ENCODE measurements at places on chromosomes 2 and 18. TPM values are rescaled to one million over a fixed set of nuclear protein-coding genes. Genes with fewer than 3 reads are reported as not detected.
A peak's percentile ranks its signal among the peaks of the same experiment; 100 is the strongest.

DNA sequence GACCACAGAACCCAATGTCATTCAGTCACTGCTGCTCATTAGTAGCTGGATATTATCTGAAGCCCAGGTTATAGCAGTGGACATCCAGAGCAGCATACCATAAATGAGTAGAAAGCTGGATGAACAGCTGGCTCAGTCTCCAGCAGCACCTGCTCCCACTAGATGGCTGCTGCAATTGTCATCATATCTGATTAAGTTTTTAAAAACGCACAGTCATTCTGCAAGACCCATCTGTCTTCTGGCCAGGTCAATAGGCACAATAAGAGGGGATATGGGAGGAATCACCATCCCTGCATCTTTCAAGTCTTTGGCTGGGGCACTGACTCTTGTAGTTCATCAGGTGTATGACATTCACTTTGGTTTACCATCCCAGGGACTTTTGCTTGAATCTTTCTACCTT lies 55.1 kb upstream of the XDH start:
- H3K36me3 ChIP-seq, result no peaks in the 10 kb centered on the region
- H3K4me1 ChIP-seq, result no peaks in the 10 kb centered on the region
- no peak overlapping the region for H3K27ac ChIP-seq
- no peak overlapping the region for H3K4me3 ChIP-seq

GGCX gene
- total RNA-seq, result 77.5 TPM

GRCh38 chr2:98172951-98173350 lies 86.0 kb downstream of the VWA3B start:
- H3K4me1 ChIP-seq, result no peaks in the 10 kb centered on the region
- no peak overlapping the region for H3K27ac ChIP-seq
- no peaks in the 10 kb centered on the region for H3K36me3 ChIP-seq
- H3K4me3 ChIP-seq, result no peak overlapping the region

GRCh38 chr2:230902180-230902899 lies 22.7 kb downstream of the GPR55 start:
- DNase-seq, result peak; percentile 46
- H3K4me1 ChIP-seq, result no peaks in the 10 kb centered on the region
- peaks cover 3% of the 10 kb centered on the region for H3K27me3 ChIP-seq
- H3K27ac ChIP-seq, result no peak overlapping the region

DNA sequence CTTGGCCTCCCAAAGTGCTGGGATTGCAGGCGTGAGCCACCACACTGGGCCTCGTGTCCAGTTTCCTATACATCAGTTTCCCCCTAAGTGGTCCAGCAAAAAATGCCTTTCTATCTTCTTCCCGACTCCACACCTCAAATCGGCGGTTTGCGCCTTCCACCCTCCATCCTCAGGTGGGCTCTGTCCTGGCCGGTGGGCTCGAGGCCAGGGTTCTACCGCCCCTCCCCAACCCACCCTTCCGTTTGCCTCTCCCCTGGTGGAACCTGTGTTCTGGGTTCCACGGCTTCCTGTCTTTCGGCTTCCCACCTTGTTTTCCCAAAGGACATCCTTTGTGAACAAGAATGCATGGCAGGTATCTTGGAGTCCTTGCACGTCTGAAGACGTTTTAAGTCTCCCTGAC lies 104.4 kb downstream of the HS6ST1 start:
- H3K36me3 ChIP-seq, result no peaks in the 10 kb centered on the region
- no peak overlapping the region for H3K4me3 ChIP-seq
- H3K4me1 ChIP-seq, result no peaks in the 10 kb centered on the region

DNA sequence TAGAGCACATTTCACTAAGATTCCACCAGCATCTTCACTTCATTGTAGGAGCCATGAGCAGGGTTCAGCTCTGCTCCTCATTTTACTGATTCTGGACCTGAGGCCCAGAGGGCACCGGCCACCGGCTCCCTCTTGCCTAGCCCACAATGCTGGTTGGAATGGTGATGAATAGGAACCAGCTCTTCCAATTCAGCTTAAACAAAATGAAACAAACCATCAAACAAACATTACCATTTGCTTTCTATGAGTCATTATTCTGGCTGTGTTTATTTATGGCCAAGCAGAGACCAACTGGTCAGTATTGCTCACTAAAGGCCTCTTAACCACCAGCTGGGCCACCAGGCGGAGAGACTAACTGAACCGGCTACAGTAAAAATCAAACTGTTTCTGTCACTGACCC lies 176.7 kb downstream of the MTX2 start:
- H3K36me3 ChIP-seq, result no peaks in the 10 kb centered on the region
- no peak overlapping the region for H3K27ac ChIP-seq
- H3K4me1 ChIP-seq, result no peaks in the 10 kb centered on the region
- no peak for DNase-seq
- H3K27me3 ChIP-seq, result no peaks in the 10 kb centered on the region

DNA sequence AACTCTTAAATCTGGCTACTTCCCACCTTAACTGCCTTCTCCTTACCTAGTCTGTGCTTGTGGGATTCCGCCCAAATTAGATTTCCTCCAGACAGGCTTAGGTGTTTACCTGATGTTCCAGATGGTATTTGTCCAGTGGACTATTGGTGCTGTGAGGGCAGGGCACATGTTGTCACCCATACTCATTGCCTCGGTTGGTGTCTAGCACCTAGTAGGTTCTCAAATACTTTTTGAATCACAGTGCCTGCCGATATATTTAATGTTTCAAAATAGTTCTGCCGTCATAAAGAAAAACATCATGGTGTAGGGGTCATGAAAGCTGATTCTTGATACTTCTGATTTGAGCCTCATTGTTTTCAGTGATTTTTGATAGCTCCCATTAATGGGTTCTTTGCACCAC lies 1.1 kb downstream of the SEPTIN2 start:
- no peak for DNase-seq
- no peaks in the 10 kb centered on the region for H3K36me3 ChIP-seq
- peak overlapping the region; percentile 93 for H3K27ac ChIP-seq
- no peaks in the 10 kb centered on the region for H3K27me3 ChIP-seq
- peaks cover 17% of the 10 kb centered on the region for H3K4me1 ChIP-seq

PSMA8 gene
- not detected for total RNA-seq

GCG gene
- total RNA-seq, result not detected

DNA sequence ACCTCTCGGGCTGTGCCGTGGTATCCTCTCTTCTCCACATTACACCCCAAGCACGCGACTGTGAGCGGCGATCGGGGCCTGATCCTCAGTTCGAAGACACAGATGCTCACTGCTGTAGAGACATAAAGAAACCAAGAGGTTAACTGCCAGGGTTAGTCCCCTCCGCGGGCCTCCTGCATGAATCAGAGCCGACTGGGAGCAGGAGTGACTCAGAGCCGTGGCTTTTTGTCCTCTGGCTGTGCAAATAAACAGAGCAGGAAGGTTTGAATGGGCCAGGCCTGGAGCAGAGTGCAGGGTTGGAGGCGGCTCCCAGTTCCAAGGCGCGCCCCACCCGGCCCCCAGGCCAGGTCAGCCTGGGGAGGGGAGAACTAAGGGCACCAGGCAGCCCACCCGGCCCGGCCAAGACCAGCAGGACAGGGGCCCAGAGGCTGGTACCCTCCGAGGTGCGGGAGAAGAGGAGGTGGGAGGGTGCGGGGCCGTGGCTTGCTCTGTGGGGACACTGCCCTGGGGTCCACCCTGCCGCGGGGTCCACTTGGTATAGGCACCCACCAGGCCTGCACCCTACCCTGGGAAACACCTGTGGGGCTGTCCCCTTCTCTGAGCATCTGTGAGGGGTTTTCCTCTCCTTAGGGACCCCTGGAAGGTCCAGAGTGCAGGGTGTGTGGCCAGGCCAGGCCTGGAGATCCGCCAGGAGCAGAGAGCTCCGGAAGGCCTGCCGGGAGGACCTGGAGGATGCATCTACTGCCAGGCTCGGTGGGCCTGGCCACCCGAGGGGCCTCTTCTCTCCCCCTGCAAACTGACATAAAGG lies 16.5 kb downstream of the TWIST2 start:
- H3K27me3 ChIP-seq, result no peaks in the 10 kb centered on the region
- H3K27ac ChIP-seq, result peak overlapping the region; percentile 24
- H3K4me1 ChIP-seq, result no peaks in the 10 kb centered on the region
- no peaks in the 10 kb centered on the region for H3K36me3 ChIP-seq
- DNase-seq, result peak; percentile 66
- H3K4me3 ChIP-seq, result no peak overlapping the region

ALKAL2 gene
- 1.6 TPM for total RNA-seq

GRCh38 chr2:101432411-101433181 lies 42.3 kb downstream of the RFX8 start:
- no peak for DNase-seq
- H3K27ac ChIP-seq, result no peak overlapping the region
- no peak overlapping the region for H3K4me3 ChIP-seq
- no peaks in the 10 kb centered on the region for H3K4me1 ChIP-seq
- H3K27me3 ChIP-seq, result no peaks in the 10 kb centered on the region
- no peaks in the 10 kb centered on the region for H3K36me3 ChIP-seq

DNA sequence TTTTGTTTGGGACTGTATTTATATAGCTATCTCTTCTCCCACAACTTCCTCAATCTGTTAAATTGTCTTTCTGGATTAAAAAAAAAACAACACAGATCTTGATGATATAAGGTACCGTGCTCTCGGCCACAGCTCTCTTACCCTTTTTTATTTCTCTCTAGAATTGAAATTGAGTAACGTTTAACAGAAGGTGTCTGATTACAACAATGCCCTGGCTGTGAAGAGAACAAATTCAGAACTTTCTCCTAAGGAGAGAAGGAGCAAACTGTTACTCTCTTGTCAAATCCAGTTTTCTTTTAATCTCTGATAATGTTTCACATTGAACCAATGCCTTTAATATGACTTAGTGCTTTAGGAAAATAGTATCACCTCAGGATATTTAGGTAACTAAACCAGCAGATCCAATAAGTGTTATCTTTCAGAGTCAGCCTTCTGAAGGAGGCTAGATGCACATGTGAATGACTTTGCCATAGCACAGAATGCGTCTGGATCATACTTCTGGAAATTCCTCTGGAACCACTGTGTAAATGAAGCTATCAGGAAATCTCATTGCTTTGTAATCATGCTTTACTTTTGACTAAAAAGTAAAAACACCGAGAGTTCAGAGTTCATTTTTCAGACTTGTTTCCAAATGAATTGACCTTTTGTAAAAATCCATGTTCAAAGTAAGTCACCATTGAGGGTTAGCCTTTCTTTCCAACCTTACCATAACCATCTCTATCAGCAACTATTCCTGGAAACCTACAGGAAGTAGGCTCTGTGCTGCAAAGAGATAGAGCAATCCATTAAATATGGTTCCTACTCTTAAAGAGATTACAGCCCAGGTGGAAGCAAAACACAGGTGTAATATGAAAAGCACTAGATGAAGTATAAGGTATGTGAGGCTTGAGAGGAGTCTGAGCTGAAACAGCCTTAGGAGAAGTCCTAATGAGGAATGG lies 147.0 kb upstream of the OSR1 start:
- no peaks in the 10 kb centered on the region for H3K27me3 ChIP-seq
- H3K4me1 ChIP-seq, result peaks cover 14% of the 10 kb centered on the region
- DNase-seq, result no peak
- no peak overlapping the region for H3K4me3 ChIP-seq
- no peaks in the 10 kb centered on the region for H3K36me3 ChIP-seq

DNA sequence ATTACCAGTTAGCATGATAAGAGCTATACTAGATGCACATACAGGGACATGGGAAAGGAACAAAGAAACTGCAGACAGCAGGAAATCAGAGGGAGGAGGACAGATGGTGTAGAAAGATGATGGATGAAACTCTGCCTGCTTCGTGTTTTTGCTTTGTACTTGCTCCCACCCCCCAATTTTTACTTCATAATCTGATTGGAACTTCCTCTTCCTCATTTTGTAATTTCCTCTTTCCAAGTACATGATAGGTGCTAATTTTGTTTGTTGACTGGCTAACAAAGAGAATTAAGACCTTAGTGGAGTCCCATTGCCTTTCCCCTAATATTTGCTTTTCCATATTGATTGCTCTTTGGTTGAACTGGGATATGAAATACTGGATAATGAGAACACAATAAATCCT lies 76.0 kb upstream of the PELI1 start:
- H3K36me3 ChIP-seq, result no peaks in the 10 kb centered on the region
- H3K27me3 ChIP-seq, result no peaks in the 10 kb centered on the region
- DNase-seq, result no peak
- peak overlapping the region; percentile 13 for H3K27ac ChIP-seq
- H3K4me3 ChIP-seq, result no peak overlapping the region
